Foreskin melanocyte (primary cell): ENCODE measurements at places on chromosomes 1 and 21.

DNA sequence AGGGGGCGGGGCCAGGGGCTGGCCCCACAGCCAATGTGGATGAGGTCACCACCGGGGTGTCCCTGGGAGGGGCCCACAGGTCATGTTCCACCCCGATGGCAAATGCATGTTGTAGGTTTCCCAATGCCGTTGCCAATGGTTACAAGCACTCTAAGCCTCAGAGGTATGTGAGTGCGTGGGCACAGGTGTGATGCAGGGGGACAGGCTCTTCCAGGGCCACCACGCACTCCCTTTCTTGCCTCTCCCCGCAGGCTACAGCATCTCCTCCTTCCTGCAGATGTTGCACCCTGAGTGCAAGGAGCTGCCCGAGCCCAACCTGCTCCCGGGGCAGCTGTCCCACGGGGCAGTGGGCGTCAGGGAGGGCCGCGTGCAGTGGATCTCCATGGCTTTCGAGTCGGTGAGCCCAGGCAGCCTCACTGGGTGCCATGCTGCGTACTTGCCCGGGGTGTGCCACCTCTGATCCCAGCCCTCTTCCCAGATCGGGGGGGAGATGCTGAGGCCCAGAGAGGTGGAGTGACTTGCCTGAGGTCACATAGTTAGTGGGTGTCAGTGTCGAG is 52.4 kb downstream of the DISP3 start:
- no peak for DNase-seq

DNA sequence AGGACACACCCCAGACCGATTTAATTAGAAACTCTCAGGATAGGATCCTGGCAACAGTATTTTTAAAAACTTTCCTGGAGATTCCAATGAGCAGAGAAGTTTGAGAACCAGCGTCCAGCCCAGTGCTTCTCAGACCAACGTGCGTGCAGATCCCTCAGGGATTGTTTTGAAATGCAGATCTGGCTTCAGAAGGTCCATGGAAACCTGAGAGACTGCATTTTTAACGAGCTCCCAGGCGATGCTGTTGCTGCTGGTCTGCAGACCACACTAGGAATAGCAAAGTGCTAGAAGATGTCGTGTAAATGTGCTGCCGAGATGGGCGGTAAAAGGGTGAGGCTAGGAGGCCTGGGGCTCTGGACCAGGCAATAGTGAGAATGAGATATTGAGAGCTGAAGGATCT is 18.4 kb upstream of the CASQ1 start:
- DNase-seq: no peak

DNA sequence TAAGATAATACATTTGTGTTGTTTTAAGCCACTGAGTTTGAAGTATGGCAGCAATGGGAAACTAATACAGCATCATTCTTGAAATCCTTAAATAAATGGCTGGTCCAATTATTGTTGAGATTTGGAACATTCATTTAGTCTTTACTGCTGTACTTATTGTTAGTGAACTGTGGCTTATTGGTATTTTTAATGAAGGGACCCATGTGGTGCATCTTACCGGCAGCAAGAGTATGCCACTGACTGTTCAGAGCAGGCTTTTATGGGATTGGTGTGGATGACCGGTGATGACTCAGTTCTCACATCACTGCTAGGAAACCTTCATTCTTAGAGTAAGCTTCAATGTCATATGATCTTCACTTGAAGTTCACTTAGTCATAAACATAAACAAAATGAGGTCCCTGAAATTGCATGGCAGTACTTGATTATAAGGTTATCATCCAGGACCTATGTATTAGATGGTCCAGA is 31.5 kb downstream of the PRKAA2 start:
- DNase-seq: peak; percentile 56

DNA sequence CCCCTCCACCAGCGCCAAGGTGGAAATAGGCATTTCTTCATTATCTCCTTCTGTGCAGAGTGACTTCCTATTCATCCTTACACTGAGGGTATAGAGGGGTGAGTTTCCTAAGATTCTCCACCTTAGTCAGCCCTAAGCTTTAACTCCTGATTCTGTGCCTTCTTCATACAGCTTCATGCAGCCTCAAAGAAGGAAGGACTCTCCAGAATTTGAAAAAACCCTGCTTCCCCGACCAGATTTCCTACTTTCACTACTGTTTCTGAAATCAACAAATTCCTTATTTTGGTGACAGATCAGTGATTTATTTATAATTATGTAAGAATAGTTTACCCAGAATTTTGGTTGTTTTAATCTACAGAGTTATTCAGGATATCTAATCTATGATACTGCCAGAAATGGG is 28.6 kb downstream of the GFI1 start:
- DNase-seq: no peak

GRCh38 chr1:111582644-111583618 is 36.7 kb upstream of the RAP1A start:
- no peak for DNase-seq

GRCh38 chr1:225847610-225848009 is 34.6 kb downstream of the TMEM63A start:
- DNase-seq: no peak

- DNase-seq: no peak
Measured at GRCh38 chr1:46399307-46399706, 5.2 kb downstream of the FAAH start.

- no peak for DNase-seq
Measured at GRCh38 chr1:82858031-82858430, 1057.3 kb downstream of the ADGRL2 start.

- DNase-seq: no peak
Measured at GRCh38 chr21:46636550-46637285, 1.2 kb downstream of the PRMT2 start.

- DNase-seq: no peak
Measured at GRCh38 chr1:155892796-155893195, 18.4 kb downstream of the RIT1 start.

GRCh38 chr1:29133861-29134694 is 10.4 kb upstream of the TMEM200B start:
- DNase-seq: no peak

- DNase-seq: no peak
Measured at GRCh38 chr1:246069581-246069980, 437.5 kb downstream of the SMYD3 start.

GRCh38 chr1:80218112-80218511 is 1211.6 kb upstream of the ADGRL4 start:
- DNase-seq: peak; percentile 32

- DNase-seq: peak; percentile 67
Measured at GRCh38 chr1:75745276-75745675, 20.8 kb downstream of the ACADM start.

DNA sequence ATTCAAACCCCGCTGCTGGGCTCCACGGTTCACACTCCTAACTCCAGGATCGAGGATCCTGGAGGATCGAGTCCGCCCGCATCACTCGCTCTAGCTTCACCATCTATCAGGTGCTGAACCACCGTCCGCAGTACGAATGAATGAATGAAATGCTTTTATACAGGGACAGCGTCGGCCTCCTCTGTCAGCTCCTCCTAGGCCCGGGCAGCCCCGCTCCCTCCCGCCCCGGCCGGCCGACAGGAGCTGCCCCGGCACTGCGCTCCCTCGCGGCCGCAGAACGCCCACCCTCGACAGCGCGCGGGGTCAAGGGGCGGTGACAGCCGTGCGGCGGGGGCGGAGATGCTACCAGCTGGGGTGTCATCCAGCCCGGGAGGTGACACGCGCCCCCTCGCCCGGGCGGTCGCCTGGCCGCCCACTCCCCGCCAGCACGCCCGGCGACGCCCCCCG is 520 bp downstream of the ZBTB17 start:
- no peak for DNase-seq

DNA sequence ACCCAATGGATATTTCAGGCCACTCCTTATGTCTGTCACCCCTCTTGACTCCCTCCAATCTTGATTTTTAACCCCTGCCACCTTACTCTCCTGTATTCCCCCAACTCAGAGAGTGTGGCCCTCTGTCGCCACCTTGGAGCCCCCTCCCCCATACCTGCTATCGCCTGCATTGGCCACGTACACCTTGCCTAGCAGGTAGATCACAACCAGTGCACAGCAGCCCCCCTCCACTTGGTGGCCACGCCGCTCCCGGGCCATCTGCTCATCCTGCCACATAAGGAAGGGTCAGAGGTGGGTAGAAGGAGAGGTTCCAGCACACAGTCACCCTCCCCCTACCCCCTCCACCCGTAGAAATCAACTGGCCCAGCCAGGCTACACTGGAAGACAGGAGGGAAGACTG is 2.9 kb downstream of the PPM1J start:
- DNase-seq: no peak

GRCh38 chr1:90717665-90718410 is 736 bp upstream of the BARHL2 start:
- DNase-seq: no peak

DNA sequence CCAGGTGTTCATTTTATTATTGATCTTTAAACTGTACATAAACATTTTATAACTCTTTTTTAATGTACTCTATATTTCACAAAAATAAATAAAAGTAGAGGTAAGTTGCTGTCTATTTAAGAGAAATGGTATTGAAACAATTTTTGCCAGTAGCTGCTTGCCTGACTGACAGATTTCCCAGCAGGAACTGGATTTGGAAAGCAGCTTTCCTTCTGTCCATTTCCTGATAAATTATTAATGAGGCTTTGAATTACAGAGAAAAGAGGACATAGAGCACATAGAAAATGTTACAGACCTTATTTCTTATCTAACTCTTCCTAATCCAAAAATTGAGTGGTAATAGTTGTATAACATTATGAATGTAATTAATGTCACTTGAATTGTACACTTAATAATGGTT is 79.7 kb upstream of the BCL10 start:
- no peak for DNase-seq

GRCh38 chr1:5108740-5109139 is 454.3 kb downstream of the AJAP1 start:
- DNase-seq: no peak

GRCh38 chr1:183349201-183349711 is 68.9 kb downstream of the NMNAT2 start:
- peak; percentile 89 for DNase-seq

DNA sequence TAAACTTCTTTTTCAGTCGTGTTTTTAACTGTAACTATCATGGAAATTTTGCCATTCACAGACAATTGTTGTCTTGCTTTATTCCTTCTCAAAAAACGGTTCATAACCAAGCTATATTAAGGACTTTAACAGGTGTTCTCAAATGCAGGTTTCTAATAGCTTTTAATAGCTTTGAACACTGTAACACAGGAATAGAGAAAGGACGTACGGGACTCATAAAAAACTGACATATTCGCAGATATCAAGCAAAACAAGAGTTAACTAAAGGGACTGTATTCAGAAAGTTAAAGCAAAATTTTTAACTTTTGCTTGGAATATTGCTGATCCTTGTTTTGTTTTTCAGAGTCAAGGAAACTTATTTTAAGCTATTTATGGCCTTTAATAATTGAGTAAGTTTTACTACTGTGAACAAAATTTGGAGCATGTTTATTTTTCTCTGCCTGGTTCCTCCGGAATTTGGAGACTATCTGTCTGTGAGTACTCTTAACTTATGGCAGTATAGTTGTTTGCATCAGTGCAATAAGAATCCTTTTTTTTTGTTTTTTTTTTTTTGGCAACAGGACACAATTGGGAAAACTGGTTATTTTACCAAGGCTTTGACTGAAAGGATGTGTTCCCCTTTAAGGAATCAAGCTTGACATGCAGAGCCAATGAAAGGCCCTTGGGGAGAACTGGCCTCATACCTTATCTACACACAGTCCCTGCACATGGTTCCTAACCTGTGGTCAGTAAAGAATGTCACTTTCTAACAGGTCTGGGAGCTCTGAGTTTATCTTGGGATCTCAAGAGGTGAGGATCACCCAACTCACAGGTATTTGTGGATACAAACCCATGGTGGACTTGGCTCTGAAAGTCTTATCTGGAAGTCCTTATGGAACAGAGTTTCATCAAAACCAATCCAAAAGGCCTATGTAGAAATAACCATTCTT is 5.8 kb upstream of the CD46 start:
- DNase-seq: no peak

- DNase-seq: peak; percentile 61
Measured at GRCh38 chr1:230153641-230154296, 86.7 kb downstream of the GALNT2 start.

DNA sequence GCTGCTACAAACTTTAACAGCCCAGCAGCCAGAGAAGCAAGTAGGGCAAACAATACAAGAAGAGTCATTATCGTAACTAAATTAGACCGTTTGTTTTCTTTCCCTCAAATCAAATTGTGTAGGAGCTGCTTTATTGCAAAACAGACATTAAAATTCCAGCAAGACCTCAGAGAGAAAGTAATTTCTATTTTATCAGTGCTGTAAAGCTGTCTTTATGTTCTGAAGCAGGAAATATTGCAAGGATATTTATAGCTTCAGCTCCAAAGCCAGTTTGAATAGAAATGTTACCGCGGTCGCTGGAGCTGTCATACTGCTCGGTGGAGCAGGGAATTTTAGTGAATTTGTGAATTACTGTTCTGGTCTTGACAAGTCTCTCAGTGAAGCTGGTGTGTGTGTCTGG is 503.8 kb upstream of the PLXNA2 start:
- DNase-seq: peak; percentile 40

DNA sequence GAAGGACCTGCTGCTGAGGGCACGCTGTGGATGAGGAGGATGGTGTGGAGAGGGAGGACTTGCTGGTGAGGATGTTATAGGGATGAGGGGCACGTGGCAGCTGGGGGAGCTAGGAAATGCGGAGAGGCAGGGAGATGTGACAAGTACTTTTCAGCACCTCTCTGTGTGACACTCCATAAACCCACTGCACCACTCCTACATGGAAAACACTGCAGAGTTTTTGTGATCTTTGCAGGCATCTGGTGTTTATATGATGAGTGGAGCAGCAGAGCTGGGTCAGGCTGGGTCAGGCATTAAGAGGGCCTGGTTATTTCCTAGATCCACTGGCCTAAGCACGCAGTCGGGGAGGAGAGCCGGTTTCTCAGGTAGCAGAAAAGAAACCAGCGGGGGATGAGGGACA is 167.3 kb upstream of the COA6 start:
- no peak for DNase-seq

GRCh38 chr1:51558375-51558924 is 39.4 kb upstream of the EPS15 start:
- no peak for DNase-seq

DNA sequence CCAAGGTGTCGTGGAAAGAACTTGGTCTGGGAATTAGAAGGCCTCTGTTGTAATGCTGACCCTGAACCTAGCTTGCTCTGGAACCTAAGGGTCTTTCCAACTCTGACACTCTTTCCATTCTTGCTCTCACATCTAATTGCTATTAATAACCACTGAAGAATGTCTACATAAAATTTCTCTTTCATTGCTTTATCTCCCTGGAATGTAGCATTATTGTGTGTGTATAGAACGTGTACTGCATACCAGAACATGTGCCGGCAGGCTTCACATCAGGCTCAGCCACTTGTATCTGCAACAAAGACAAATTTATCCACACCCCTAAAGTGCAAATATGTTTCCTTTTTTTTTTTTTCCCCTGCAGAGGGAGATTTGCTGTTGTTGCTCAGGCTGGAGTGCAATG is 13.9 kb upstream of the LAX1 start:
- peak; percentile 9 for DNase-seq

- no peak for DNase-seq
Measured at GRCh38 chr21:36255663-36256062, 64.3 kb upstream of the MORC3 start.

DNA sequence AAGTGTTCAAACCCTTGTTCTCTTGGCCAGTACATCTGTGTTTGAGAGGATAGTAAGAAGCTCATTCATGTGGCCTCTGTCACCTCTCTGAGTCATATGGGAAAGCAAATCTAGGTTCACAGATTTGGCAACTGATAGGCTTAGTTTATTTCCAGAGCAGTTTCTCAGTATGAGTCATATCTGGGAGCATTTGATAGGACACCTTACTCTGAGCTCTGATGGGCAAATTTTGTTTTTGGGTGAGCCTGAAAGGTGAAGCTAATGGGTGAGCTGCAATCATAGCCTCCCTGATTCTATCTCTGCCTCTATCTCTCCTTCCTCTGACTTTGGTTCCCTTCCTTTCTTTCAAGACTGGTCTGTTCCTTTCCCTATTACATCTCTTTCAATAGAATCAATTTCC is 134.4 kb downstream of the S1PR1 start:
- no peak for DNase-seq
